ENCODE measurements at places on chromosomes 7 and 10.
A peak's percentile ranks its signal among the peaks of the same experiment; 100 is the strongest.

- no peak for DNase-seq
These were observed 185.1 kb upstream of the PRPS1L1 start for GRCh38 chr7:18212758-18213157.

DNA sequence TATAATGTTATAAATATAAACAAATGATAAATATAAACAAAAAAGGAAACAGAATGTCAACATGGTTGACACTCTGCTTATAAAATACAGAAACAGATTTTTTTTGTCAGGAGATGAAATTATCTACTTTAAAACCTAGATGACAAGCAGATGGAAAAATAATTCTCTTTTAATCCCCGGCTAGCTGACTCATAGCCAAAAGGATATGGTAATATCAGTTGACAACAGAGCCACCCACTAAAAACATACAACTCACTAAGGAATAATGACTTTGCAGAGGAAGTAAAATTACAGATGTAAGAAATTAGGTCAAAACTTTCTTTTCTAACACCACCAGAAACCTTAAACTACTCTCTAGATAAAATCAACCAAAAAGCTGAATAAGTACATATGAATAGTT is 131.1 kb upstream of the ABCB5 start:
- DNase-seq: no peak

- no peak for DNase-seq
These were observed 10.9 kb downstream of the CTTNBP2 start for GRCh38 chr7:117862378-117862777.

DNA sequence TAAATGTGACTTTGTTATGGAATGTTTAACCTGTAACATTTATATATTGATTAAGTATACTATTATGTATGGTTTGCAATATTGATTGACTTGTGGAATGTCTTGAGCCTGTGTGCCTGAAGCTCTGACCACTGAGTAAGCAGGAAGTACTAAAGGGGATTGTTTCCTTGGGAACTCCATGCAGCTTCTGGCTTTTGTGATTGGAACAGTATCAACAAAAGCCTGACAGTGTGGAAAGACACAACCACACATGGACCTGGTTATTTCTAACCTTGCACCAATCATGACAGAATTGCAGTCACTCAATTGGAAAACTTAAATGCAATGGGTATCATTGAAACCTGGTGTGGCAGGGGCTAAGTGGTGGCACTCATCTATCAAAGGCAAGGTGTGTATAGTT is 45.5 kb upstream of the PIK3CG start:
- no peak for DNase-seq

DNA sequence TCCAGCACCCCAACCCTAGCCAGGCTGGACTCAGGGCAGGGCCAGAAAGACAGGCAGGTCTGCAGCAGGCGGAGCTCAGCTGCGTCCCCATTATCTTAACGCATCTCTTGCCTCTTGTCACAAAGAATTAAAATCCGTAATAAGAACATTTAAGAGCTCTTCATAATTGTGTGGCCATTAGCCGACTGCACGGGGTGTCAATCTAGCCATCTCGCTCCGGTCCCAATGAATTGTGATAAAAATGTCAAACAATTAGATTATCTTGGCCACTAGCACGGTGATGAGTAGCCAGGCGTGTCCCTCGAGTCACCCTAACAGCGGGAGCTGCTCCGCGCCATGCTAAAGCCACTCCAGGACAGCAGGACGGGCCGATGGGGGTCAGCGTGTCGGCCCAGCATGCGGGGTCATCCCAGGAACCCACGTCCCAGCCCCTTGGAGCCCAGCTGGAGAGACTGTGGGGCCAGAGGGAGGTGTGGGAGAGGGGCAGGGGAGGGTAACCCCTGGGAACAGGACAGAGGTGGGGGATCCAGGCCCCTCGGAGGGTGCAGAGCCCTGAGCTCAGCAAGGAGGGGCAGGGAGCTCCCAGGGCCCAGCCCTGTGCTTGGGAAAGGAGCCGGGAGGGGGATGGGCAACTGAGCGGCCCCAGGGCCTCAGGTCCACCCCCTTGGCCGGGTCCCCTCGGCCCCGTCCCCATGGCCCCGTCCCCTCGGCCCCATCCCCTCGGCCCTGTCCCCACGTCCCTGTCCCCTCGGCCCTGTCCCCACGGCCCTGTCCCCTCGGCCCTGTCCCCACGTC is 17.7 kb upstream of the NKX6-2 start:
- DNase-seq: no peak

GRCh38 chr7:68722044-68722443 is 876.2 kb upstream of the AUTS2 start:
- DNase-seq: no peak

- no peak for DNase-seq
These were observed 148.5 kb downstream of the WDR37 start for GRCh38 chr10:1204434-1205326.

GRCh38 chr10:70174058-70174741 is 3.9 kb upstream of the SAR1A start:
- no peak for DNase-seq

DNA sequence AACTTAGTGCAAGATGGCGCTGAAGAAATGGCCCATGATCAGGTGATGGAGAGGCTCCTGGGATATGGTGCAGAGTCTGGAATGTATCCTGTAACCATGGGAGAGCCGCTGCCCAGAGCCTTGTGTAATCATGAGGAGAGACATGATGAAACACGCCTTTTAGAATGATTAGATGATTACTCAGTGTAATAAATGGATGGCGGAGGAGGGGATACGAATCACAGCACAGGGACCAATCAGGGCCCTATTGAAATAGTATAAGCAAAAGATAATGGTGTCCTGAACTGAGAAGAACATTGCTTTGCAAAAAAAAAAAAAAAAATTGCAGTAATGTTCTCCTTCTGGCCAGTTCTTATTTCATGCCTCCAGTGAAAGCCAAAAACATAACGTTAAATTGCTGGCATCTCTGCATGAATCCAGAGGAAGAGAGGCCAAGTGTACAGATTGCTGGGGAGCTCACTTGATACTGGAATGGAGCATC is 668.5 kb upstream of the AUTS2 start:
- no peak for DNase-seq

DNA sequence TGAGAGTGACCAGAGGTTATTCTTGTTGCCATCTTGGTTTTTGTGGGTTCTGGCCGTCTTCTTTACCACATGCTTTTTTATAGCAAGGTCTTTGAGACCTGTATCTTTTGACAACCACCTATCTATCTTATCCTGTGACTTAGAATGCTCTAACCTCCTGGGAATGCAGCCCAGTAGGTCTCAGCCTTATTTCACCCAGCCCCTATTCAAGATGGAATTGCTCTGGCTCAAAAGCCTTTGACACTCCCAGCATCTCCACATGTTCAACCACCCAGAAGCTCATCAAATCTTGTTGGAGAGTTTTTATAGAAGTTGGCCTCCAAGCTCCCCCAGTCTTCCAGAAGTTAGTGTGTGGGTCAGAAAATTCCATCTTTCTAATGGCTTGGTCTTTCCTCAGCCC is 464.3 kb upstream of the NRP1 start:
- no peak for DNase-seq

- no peak for DNase-seq
These were observed 19.2 kb downstream of the PLA2G12B start for GRCh38 chr10:72935361-72935760.

DNA sequence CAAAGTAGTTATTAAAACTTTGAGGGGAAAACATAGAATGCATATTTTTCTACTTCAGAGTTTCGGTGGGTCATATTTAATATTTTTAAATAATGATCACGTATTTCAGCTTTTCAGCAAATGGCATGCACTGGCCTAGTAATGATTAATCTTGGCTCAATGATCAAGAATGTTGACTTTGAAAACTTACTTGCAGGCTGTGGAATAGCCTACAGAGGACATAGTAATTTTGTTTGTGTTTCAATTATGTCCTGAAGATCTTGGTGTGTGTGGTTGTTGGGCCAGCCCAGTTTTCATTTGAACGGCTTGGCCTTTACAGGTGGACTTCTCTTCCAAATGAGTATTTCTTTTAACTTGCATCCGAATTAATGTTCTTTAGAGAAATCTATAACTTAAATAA is 35.1 kb downstream of the ADD3 start:
- no peak for DNase-seq

DNA sequence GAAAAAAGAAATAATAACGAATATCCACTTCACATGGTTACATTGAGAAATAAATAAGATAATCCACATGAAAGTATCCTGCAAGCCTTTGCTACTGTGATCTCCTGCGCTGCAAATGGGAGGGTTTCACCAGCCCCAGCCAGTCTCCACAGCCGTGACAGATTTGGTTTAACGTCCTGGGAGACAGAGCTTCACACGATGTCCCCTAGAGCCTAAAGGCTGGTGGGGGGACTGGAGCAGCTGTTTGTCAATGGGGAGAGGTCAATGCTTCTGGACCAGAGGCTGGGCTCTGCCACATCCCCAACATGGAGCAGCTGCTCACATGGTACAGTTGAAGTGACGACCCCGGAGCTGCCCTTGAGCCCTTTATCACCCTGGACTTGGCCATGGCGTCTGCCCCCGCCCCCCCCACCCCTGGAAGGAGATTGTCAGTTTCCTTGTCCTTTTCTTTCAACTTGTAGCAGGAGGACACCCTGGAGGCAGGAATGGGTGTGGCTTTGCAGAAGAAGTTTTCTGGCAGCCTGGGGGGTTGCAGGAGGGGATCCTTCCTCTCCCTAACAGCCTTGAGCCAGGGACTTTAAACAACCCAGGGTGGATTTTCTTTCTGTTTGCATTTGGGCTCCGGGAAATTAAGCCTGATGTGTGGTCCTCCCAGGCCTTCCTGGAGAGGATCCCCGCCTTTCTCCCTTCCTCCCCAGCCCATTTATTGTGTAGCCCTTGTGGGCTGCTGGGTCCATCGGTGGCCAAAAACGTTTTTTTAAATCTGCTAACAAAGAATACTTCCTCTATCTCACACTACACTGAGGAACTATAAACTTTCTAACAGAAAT is 37.0 kb upstream of the MXI1 start:
- no peak for DNase-seq

- DNase-seq: no peak
These were observed 299.9 kb downstream of the RPS24 start for GRCh38 chr10:78333362-78334143.

GRCh38 chr10:122915700-122916099 is 5.3 kb downstream of the FAM24A start:
- no peak for DNase-seq

DNA sequence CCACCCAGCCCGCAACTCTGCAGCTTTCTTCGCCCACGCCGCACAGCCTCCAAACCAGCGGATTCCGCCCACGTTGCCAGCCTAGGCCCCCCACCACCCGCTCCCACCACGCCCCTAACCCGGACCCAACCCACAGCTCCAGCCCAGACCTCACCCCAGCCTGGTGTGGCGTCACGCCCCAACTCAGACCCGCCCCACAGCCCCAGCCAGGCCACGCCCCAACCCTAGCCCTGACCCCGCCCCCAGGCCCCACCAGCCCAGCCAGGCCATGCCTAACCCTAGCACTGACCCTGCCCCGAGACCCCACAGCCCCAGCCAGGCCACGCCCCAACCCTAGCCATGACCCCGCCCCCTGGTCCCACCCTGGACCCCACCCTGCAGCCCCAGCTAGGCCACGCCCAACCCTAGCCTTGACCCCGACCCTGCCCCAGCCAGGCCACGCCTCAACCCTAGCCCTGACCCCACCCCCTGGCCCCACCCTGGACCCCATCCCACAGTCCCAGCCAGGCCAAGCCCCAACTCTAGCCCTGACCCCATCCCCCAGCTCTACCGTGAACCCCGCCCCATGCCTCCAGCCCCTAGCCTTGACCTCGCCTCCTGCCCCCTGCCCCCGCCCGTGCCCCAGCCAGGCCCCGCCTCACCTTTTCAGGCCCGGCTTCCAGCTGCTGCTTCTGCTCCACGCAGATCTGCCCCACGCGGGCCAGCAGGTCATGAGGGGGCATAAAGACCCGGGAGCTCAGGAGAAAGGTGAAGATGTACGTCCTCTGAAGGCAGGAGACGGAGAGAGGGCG is 64.0 kb downstream of the RASGEF1A start:
- peak; percentile 53 for DNase-seq

- DNase-seq: no peak
These were observed 586.4 kb upstream of the SEMA3D start for GRCh38 chr7:85773116-85773728.

DNA sequence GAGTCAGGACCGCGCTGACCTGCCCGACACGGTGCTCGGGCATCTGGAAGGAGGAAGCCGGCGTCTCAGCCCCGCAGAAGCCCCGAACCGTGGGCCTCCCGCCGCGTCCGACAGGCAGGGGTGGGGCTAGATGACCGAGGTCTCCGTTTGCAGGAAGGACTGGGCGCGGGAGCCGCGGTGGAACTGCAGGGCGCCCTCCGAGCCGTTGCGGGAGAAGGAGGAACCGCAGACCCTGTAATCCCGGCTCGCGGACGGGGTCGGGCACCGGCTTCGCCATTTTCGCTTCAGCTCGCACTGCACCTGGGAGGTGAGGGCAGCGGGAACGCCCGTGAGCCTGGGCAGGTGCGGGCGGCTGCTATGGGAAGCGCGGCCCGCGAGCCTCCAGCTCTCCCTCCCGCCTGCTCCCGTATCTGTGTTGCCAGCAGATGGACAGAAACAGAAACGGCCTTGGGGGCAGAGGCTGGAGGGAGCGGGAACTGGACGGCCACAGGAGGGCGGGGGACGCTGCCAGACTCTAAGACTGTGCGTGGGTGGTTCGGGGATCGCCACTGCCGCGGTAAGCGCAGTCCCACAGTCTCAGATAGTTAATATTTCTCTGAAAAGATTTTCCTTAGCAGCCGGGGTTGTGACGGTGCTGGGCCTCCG is 114.1 kb downstream of the VIPR2 start:
- no peak for DNase-seq

- DNase-seq: no peak
These were observed 69.7 kb upstream of the FZD8 start for GRCh38 chr10:35711615-35712411.

- no peak for DNase-seq
These were observed 90.3 kb downstream of the MICALL2 start for GRCh38 chr7:1368682-1369571.

DNA sequence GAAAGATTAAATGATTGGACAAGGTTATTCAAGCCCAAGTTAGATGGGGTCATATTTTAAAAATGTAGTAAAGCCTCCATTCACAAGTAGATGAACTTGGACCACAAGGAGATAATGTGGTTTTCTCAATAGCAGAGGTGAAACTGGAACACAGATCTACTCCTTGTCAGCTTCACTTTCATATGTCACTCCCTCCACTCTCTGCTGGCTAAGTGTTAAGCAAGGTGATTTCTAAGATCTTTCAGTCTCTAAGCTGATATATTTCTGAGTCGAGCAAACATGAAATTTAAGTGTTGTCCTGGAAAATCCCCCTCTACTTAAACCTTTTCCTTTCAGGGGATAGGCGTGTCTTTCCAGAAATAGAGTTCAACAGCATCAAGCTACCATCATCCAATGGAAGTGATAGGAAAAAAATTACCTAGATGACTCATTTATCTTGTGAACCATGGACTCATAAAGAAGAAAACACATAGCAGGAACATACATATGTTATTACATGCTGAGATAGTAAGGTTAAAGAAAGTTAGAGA is 275.0 kb downstream of the PTEN start:
- DNase-seq: no peak

DNA sequence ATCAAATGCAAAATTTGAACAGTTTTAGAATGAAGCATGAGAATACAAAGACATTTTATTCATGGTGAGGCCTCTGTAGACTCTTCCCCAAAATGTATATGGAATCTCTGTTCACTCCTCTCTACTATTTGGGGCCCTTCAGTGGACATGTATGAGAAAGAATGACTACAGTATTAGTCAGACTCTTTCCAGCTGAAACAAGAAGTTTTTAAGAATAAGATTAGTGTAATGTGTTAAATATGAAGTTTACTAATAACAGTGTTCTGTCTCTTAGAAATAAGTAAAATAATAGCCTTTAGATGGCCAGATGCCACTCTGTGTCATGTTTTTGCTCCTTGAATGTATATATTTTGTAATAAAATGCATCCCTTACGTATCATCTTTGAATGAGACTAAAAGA is 585.6 kb downstream of the SUGCT start:
- DNase-seq: no peak
